Stimulated activated memory B cell treated with anti-CD40 and anti-IgM and Interleukin-4, amounts not matched to agents 10 μg/mL and 1 μg/mL and 100 μg/mL, for 72 hours (primary cell): ENCODE measurements at places on chromosomes 3 and 15.

GRCh38 chr3:133058831-133059230, 20.6 kb downstream of the TMEM108 start:
- no peak for ATAC-seq

- ATAC-seq: no peak
Observed at GRCh38 chr15:99306694-99307338, 55.5 kb downstream of the LRRC28 start.

GRCh38 chr3:109702976-109703375, 365.6 kb upstream of the DPPA4 start:
- no peak for ATAC-seq

GRCh38 chr15:28900892-28901586, 15.3 kb downstream of the APBA2 start:
- no peak for ATAC-seq

DNA sequence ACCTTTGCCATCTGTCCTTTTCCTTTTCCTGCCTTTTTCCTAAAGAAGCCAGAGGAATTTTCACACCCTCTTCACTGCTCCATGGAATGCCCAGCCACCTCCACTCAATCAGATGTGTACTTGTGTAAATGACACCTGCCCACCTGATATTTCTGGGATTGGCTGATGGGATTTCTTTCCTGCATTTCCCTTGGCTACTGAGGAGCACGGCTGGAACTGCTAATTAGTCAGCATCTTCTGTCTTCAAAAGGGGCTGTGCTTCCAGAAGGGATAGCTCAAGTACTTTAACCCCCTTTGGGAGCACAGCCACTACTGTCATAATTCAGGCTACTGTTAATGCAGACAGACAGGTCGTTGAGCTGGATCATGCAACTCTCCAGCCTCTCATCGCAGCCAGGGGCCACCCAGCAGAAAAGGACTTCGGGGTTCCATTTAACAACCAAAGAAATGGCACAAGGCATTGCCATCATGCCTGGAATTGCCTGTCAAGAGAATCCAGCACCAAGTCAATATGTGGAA, 38.6 kb downstream of the MGLL start:
- ATAC-seq: no peak

DNA sequence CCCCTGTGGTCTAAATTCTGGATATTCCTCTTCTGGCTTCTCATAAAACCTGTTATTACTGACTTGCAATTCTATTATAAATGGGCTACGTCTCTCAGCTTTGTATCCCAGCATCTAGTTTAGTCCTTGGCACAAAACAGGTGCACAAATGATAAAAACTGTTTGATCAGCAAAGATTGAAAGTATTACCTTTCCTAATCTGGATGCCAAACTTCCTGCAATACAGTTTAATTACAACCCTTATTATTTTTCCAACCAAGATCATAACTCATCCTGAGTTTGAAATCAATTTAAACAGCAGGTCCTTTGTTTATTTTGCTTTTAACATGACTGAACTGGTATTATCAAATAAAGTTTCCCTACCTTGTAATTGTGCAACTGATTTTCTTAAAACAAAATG, 132.6 kb downstream of the ATP1B3 start:
- no peak for ATAC-seq

- no peak for ATAC-seq
Observed at GRCh38 chr3:50375258-50375931, 16.1 kb upstream of the TMEM115 start.

- peak; percentile 25 for ATAC-seq
Observed at GRCh38 chr3:66393333-66394005, 107.4 kb downstream of the LRIG1 start.

GRCh38 chr15:68541743-68542142, 37.0 kb upstream of the CORO2B start:
- ATAC-seq: no peak

DNA sequence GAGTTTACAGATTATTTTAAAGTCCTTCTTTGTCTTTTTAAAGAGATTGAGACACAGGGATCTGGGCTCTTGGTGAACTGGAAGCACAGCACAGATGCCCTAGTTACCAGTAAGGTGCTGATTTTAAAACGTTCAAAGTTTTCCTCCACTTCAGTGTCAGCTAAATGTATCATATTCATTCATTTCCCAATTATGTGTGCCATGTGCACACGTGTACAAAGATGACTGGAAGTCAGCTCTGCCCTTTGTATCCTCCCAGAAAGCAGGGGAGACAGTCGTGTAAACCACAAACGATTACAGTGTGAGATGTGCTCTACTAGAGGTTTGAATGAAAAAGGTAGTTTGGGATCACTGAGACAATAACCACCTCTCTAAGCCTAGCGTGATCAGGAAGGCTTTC, 730 bp downstream of the ZKSCAN7 start:
- ATAC-seq: no peak

- ATAC-seq: no peak
Observed at GRCh38 chr15:72980661-72981060, 71.6 kb upstream of the NEO1 start.

GRCh38 chr15:76185716-76186115, 125.6 kb downstream of the ETFA start:
- ATAC-seq: no peak

GRCh38 chr15:31398677-31399301, 72.2 kb downstream of the KLF13 start:
- no peak for ATAC-seq

DNA sequence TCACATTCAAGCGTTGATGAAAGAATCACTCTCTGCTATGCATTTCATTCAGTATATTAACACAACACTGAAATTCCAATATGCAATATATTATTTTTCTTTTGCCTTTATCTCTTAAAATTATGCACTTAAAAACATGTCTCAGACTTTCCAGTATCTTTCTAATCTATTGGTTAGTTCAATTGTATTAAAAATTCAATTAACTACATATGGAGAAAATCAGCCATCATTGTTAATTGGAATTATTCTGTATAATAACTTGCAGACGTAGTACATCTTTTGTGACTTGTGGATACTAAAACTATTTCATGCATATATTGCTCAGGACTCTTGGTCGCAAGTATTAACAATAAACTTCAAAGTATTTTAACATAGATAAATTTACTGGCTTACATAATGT, 715.6 kb downstream of the GRM7 start:
- ATAC-seq: no peak
